Fibroblast of villous mesenchyme (primary cell): ENCODE measurements at places on chromosomes 13 and 19. TPM values are rescaled to one million over a fixed set of nuclear protein-coding genes. Genes with fewer than 3 reads are reported as not detected.

DCT gene
- total RNA-seq: not detected in 2 replicates

GRCh38 chr13:84137292-84137691, 255.0 kb upstream of the SLITRK1 start:
- no peak for DNase-seq

- no peak for DNase-seq
Measured at GRCh38 chr19:55857149-55857548, 20.8 kb downstream of the NLRP4 start.

DNA sequence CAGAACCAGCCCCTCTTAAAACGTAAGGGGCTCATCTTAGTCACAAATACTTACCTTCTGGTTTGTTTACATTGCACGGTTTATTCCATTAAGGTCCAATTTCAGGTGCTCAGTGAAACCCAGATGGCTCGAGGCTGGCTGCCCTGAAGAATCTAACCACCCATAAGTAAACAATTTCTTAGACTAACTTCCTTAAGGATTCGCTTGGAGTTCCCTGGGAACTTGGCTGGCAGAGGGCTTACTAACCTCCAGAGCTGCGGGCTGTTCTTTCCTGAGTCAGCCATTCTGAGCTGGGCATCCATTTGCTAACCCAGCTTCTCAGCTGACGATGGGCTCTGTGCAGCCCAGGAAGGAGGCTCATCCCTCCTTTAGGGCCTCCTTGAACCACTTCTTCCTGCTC, 262.1 kb downstream of the FGF9 start:
- no peak for DNase-seq

DNA sequence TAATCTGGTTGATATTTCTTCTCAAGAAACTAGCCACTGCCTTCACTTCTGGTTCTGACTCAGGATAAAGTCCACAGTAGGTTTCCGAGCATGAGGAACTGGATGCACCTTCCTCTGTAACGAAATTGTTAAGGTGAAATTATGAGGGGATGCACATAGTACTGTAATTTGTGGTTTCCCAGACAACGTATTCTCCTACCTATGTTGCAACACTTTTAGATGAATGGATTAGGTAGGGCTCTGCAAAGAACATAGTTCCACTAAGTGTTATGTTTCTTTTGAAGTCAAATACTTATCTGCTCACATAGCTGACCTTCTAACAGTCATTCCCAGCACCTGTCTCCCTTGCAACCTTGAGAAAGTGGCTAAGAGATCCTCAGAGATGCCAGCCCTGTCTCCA, 5.7 kb upstream of the ZC3H13 start:
- no peak for DNase-seq

ATXN8OS gene
- not detected in 2 replicates for total RNA-seq

DNA sequence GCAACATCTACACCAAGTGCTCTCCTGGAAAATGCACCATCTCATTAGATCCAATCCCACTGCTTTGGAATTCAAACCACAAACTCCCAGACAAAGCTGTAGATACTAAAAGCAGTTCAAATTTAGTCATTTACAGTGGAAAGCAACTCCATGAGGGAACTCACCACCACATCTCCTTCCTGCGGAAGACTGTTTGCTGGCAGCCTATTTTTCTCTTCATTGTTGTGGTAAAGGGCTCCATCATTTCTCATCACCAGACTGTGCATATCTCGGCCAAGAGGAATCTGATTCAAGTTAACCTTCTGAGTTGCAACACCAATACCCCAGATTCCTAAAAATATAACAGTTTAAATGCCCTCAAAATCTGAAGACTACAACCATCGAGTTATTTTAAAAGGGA, 8.4 kb downstream of the SPRYD7 start:
- DNase-seq: peak; percentile 12

- DNase-seq: no peak
Measured at GRCh38 chr19:33724721-33725060, 72.0 kb upstream of the KCTD15 start.

GRCh38 chr19:33679696-33680095, 57.9 kb downstream of the CHST8 start:
- no peak for DNase-seq

DNA sequence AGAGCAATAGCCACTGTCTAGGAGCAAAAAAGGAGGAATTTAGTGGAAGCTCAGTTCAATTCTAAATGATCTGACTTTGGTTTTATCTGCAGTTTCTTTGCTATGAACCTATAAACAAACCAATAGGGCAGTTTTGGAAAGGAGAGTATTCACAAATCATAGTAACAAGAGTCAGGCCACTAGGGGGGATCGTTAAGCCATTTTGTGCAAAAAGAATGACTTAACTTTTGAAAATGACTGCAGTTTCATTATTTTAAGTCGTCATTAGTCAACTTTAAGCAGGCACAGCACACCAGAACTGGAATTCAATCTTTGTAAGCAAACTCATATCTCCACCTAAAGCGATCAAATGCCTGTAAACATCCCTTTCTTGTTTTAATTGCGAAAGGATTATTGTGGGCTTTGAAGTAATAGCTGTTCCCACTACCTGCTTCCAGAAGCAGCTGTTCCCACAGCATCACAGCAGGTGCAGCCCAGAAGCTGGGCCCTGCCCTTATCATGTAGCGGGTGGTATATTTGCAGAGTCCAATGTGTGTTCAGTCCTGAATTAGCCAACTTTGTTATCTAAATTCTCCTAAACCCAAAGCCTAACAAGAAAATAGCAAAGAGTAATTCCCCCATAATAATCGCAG, 51.5 kb downstream of the SOX21 start:
- peak; percentile 39 for DNase-seq

ITGBL1 gene
- total RNA-seq: 21.2 and 42.5 TPM in 2 replicates

GRCh38 chr19:13783565-13784500, 9.6 kb downstream of the C19orf53 start:
- DNase-seq: no peak

TEX30 gene
- total RNA-seq: 14.2 and 27.6 TPM in 2 replicates

B3GNT8 gene
- 0.86 and 1.6 TPM in 2 replicates for total RNA-seq

DNA sequence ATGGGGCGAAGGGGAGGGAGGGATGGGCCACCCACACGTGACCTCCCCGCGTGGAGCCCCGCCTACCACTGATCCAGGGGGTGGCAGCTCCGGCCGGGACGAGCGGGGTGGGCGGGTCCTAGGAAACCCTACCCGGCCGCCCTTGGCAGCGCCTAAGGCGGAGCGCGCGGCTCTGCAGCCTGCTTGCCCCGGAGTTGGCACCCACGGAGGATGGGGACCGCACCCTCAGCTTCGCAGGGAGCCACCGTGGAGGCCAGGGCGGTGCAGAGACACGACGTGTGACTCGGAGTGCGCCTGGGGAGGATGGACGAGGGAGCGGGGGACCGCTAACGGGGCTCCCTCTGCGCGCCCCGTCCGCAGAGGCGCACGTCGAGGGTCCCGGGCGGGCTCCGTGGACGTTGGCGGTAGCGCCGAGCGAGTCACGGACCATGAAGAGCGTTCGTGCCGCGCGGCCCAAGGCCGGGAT, at the start of gene RGS9BP:
TSS of gene RGS9BP (plus strand) at position 129 of the 466 bp plus-strand sequence. CDS start 416 bp downstream, outside the sequence.
- DNase-seq: peak; percentile 78

GRCh38 chr19:5086230-5086629, 117.3 kb downstream of the KDM4B start:
- DNase-seq: no peak

C5AR1 gene
- 0.32 and 0.43 TPM in 2 replicates for total RNA-seq

GRCh38 chr19:46288896-46289588, 7.8 kb upstream of the HIF3A start:
- peak; percentile 98 for DNase-seq
